ENCODE measurements at places on chromosomes 16 and 17.

DNA sequence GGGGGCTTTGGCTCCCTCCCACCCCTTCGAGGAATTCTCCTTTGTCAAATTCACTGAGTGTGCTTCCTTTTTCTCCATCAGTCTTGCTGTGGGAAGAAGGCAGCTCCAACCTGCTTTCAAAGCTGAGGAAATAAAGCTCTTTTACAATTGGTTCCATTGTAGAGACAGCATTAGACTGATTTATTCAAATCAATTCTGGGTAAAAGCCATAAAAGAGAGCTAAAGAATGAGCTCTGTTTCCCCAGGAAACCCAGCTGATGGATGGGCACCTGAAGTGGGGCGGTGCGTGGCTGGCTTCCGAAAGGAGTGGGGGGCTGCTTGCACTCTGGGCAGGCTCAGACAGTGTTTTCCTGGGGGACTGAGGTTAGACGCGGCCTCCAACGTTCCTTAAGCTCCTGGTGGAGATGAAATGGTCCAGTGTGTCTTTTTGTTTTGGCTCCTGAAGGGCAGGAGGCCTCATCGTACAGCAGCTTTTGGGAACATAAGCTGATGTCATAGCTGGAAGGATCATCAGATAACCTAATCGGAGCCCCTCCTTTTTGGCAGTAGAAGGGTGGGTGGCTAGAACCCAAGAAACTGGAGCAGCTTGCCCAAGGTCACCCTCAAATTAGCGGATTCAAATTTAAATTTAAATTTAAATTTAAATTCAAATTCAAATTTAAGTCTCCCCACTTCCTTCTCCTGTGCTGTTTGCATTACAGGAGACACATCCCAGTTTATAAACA is 128.5 kb upstream of the EEF2KMT start:
- no peak for DNase-seq

GRCh38 chr17:69501591-69502468 is 87.3 kb downstream of the MAP2K6 start:
- DNase-seq = no peak

DNA sequence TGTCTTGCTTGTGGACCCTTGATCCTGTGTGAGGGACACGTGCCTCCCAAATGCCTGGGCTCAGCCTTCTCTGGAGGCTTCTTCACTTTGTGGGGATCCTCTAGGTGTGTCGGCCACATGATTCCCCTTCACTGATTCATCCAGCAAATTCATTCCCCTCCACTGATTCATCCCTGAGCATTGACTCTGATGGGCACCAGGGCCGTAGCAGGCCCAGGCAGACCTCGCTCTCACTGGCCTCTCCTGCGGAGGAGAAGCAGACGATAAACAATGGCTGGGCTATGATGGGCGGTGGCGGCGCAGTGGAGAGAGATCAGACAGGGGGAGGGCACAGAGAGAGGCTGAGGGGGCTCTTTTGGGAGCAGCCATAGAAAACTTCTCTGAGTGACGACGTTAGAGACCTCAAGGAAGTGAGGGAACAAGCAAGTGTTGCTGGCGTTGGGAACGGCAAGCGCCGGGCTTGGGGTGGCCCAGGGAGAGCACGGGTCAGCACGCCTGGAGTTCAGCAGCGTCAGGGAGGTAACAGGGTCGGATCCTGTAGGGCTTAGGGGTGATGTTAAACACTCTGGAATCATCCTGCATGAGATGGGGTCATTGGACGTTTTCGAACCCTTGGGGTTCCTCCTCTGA is 17.5 kb upstream of the RPTOR start:
- DNase-seq = no peak

DNA sequence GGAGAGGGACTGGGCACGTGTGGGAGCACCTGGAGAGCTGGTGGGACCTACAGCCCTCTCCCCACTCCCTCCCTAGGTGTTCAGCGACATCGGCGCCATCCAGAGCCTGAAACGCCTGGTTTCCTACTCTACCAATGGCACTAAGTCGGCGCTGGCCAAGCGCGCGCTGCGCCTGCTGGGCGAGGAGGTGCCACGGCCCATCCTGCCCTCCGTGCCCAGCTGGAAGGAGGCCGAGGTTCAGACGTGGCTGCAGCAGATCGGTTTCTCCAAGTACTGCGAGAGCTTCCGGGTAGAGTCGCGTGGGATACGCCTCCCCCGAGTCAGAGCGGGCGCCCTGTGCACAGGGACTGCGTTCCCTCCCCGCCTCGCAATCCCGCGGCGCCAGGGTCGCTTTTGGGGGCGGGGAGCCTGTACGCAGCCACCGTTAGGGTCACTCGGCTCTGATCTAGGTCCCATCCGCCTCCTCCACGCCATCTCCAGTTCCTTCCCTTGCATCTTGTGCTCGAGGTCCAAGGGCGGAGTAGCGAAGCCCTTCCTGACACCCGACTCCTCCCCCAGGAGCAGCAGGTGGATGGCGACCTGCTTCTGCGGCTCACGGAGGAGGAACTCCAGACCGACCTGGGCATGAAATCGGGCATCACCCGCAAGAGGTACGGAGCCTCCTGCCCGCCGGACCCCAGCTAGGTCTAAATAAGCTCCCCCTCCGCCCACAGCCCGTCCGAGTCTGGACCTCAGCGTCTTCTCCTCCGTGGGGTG is 13.0 kb downstream of the SARM1 start:
- DNase-seq = no peak

GRCh38 chr17:76369379-76369778 is 15.0 kb upstream of the SPHK1 start:
- DNase-seq = no peak

DNA sequence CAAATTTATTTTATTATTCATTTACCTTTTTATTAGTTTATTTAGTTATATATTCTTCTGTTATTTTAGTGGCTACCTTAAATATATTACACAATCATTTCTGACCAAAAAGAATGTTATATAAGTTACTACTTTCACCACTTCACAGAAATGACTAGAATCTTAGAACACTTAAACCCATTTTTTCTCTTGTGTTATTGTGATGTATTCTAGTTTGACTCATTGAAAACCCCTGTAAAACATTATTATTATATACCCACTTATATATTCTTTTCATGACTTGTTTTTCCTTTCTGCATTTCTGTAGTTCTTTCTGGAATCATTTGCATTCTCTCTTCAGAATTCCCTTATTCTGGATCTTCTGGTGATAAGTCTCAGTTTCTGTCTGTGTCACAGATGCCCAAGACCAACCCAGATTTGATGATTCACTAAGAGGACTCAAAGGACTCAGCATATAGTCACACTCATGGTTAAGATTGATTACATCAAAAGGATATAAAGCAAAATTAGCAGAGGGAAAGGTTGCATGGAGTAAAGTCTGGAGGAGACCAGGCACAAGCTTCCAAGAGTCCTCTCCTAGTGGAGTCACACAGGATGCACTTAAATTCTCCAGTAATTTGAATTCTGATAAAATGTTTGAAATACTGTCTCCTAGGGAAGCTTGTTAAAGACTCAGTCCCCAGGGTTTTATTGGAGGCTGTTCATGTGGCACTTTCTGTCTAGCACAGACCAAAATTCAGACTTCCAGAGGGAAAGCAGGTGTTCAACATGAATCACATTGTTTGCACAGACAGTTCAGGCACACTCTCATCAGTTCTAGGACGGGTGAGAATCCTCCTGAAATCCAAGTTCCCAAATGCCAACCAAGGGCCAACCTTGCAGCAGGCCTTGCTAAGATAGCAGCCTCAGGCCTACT is 7.7 kb downstream of the GINS3 start:
- DNase-seq = no peak

All from AG04449 (cell line).